ENCODE measurements at places on chromosomes 7 and 10.

GRCh38 chr10:16843252-16843870, 26.1 kb upstream of the RSU1 start:
- DNase-seq, result no peak

DNA sequence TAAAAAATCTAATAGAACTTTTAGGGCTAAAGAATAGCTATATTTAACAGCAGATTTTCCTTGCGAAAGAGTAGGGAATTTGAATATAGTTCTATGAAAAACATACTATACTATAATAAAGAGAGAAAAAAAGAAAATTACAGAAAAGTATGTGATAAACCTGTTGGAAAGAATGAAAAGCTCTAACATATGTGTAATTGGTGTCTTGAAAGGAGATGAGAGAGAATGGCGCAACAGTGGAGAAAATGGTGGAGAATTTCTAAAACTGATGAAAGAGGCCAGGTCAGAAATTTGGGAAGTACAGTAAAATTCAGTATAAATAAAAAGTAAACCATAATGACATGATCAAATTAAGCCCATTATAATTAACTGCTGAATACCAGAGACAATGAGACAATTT, 20.8 kb upstream of the CACNA2D1 start:
- DNase-seq, result no peak

- no peak for DNase-seq
These were observed 26.0 kb upstream of the MXI1 start for GRCh38 chr10:110181451-110181850.

- DNase-seq, result no peak
These were observed 138.6 kb downstream of the GALNT17 start for GRCh38 chr7:71270558-71270957.

GRCh38 chr10:71079761-71080380, 132.5 kb upstream of the UNC5B start:
- DNase-seq, result no peak

DNA sequence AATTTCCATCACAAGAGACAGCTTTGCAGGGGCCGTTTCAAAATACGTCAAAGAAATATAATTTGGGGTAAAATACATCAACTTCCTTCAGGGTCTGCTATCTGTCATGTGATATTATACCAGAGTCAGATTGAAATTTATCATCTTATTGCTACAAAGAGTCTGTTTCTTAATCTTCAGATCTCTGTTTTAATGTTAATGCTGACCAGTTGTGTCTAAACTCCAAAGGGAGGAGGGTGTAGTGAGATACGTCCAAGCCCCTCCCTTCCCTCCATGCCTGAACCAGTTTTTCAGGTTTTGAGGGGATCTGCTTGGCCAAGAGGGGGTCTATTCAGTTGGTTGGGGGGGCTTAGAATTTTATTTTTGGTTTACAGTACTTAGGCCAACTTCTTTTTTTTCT, 891.6 kb downstream of the GRM8 start:
- DNase-seq, result no peak

GRCh38 chr10:114780577-114781184, 40.9 kb upstream of the FHIP2A start:
- no peak for DNase-seq

DNA sequence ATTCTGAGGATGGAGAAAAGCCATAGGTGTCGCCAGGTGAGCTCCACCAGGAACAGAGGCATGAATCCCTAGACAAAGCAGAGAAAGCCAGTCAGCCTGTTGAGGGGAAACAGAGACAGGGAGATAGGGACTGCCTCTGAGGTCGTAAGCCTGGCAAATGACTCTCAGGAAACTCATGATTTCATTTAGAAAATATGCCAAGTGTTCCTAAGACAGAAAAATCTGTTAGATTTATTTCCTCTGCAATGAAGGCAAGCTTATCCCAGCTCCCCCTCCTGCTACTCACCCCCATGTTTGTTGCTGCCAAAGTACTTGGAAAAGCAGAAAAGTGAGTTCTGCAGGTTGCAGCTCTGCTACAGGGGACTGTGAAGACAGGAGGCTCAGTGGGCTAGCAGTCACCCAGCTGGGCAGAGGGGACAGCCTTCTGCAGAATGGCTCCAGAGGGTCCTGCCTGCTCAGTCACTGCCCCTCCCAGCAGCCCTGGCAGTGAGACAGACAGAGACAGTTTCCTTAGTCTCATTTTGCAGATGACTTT, 184.3 kb downstream of the ADRA2A start:
- DNase-seq, result no peak

DNA sequence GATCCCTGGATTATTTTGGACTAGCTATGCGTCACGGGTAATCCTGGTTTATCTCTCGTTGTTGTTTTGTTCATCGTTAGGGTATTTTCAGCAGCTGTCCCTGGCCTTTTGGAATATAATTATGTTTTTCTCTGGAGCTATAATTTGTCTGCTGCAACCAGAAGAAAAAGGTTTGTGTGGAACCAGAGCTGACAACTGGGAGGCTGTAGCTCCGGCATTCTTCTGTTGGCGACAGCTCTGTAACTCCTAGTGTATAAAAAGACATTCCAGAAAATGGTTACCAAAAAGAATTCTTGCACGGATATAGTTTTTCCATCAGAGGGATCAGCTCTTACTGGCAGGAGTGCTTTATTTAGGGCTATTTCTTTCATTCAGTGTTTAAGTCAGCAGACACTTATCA, 130.9 kb upstream of the PRR15 start:
- no peak for DNase-seq
